ENCODE measurements at places on chromosomes 16 and 17.

DNA sequence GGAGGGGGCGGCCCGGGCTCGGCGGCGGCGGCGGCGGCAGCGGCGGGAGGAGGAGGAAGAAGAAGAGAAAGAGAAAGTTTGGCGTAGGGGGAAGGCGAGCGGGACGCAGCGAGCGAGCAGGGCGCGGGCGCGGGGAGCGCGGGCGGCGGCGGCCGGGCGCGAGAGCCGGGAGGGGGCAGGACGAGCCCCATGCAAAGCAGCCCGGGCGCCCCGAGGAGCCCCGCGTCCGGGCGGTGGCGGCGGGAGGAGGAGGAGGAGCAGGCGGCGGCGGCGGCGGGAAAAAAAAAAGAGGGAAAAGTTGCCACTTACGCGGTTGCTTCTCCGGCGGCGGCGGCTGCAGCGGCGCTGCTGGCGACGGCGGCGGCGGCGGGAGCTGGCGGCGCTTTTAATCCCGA is 10.3 kb upstream of the ZFHX3 start:
- DNase-seq, result no peak

DNA sequence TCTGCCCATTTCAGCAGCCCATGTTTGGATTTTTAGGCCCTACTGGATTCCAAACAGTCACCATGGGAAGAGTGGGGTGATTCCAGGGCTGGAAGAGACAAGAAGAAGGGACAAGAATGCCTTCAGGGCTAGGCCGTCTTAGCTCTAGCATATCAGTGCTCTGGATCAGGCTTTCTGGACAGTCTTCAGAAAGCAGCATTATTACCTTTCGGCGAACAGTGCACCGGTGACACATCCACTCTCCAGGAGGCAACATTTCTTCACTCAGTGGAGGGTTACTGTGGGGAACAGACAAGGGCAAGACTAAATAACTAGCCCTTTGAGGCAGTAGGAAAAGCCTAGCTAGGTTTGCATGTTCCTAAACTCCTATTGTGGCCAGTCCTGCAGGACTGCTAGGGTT is 23.9 kb upstream of the DHRS13 start:
- no peak for DNase-seq

DNA sequence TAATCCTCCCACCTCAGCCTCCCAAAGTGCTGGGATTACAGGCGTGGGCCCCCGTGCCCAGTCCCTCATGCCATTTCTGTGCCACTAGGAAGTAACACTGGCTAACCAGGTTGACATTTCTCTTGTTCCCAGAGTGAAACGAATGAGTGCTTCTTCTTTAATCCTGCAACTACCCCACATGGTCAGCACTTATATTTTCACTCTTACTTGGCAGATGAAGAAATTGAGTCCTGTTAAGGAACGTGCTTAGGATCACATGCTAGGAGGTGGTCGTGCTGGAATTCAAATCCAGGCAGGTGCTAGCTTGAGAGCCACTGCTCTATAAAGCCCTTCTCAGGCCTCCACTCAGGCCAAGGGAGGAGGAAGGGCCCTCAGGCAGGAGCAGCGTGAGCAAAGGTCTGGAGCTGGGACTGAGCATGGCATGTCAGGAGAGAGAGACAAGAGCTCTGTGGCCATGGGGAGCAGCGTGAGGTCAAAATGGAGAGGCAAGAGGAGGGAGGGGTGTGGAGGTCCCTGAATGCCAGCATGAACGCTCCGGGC is 18.5 kb upstream of the RMI2 start:
- DNase-seq, result no peak

DNA sequence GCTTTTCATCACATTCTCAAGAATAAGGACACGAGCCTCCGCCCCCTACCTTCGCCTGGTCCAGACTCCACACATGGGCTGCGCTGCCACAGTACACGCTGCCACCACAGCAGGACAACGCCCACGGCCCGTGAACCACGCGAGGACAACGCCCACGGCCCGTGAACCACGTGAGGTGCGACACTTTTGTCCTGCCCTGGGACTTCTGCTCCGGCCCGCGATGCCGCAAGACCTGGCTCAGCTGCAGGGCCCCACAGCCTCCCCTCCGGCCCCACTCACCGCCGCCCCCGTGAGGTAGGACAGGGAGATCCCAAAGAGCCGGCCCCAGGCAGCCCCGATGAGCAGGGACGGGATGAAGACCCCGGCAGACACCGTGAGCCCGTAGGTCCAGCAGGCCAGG is 5.9 kb upstream of the CCDC154 start:
- no peak for DNase-seq

- DNase-seq, result no peak
These were observed 145.6 kb upstream of the RCVRN start for GRCh38 chr17:10050597-10051101.

DNA sequence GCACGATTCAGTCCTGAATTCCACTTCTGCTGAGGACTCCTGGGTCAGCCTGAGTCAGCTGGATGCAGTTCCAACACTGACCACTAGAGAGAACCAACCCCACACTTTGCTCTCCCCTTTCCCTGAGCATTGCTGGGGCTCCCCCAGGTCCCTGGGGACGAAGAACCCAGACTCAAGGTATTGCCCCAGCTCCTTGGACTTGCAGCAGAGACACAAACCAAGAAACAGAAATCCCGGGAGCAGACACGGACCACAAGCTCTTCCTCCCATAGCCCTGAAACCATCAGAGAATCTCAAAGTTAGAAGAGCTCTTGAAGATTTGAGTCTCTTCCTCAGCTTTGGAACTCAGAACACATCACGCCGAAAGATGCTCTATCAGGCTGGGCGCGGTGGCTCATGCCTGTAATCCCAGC is 678 bp upstream of the GH1 start:
- DNase-seq, result no peak

DNA sequence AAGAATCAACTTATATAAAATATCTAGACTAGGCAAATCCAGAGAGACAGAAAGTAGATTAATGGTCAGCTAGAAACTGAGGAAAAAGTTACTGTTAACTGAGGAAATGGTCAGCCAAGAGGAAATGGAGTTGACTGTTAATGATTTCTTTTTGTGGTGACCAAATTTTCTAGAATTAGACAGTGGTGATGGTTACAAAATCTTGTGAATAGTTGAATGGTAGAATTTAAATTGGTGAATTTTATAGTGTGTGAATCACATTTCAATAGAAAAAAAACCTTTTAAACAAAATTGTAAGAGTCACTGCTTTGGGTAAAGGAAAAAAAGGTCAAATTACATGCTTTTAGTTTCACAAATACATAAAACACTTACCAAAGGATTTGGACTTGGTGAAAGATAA is 30.0 kb downstream of the APPBP2 start:
- no peak for DNase-seq

DNA sequence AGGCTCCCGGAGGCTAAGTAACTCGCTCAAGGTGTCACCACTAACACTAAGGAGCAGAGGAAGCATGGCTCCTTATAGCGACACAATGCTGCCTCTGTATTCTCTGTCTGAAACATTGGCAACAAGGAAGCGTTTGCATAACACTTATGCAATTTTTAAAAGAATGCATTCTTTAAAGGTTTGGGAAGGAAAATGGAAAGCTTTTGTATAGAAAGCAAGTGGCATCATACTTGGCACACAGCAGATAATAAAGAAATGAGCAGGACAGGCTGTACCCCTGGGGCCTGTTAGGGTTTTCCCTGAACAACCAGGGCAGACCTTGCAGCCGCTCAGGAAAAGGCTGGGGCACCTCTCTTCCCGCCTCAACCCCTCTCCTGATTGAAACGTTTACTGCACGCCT is 36.9 kb downstream of the PPL start:
- DNase-seq, result no peak

- DNase-seq, result no peak
These were observed 18.4 kb downstream of the PRSS54 start for GRCh38 chr16:58276346-58276951.

GRCh38 chr16:11619327-11619851 is 32.7 kb upstream of the LITAF start:
- DNase-seq, result no peak

DNA sequence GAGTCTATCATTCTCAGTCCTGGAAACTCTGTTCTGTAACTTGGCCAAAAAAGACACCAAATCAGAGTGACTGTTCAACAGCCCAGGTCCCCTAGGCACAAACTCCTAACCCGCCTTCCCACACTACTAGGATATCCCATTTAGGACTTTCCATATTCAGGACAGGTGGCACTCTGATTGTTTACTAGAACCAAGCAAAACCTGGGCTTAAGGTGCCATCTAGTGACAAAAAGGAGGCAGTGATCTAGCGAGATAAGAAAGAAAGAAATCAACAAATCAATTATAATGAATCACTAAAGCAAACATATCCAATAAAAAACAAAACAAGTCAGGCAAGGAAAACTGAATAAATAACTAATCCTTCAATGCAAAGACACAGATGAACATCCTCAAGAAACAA is 203.9 kb downstream of the CEP112 start:
- DNase-seq, result peak; percentile 7

All from NCI-H1048 (cell line).